DMS79 treated with DMSO at 0.1 percent for 48 hours (cell line): ENCODE measurements at places on chromosomes 6 and 20.

GRCh38 chr6:23176471-23176870, 607.1 kb downstream of the HDGFL1 start:
- DNase-seq = no peak

DNA sequence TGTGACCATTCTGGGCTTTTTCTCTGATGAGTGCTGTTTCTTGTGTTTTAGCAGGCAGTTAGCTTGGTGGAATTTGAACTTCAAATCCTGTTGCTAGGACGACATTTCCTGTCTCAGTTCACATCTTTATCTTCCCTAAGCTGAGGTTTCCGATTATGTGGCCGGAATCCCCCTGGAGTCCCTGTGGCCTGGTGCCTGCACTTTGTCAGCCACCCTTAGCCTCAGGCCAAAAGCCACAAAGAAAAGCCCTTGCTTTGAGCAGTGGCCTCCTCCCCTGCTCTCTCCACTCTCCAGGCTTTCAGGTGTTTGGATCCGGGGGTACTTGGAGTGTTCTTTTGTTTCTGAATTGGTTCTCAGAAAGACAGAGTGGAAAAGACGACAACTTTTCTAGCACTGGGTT, 59.9 kb upstream of the PMEPA1 start:
- no peak for DNase-seq

DNA sequence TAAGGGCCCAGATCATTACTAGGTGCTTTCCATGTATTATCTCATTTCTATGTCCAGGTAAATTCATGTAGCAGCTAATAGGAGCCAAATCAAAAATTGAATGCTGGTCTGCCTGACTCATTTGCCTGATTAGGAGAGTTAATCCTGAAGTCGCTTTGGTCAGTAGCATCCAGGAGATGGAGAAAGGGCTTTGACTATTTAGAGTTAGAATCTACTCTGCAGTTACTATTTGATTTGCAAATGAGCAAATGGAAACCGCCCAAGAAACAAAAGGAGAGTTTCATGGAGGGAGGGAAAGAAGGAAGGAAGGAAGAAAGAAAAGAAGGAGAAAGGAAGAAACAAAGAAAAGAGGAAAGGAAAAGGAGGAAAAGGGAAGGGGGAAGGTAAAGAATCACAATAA, 539.6 kb upstream of the MMS22L start:
- DNase-seq = no peak

GRCh38 chr6:82687855-82688254, 324.2 kb downstream of the TPBG start:
- DNase-seq = no peak

DNA sequence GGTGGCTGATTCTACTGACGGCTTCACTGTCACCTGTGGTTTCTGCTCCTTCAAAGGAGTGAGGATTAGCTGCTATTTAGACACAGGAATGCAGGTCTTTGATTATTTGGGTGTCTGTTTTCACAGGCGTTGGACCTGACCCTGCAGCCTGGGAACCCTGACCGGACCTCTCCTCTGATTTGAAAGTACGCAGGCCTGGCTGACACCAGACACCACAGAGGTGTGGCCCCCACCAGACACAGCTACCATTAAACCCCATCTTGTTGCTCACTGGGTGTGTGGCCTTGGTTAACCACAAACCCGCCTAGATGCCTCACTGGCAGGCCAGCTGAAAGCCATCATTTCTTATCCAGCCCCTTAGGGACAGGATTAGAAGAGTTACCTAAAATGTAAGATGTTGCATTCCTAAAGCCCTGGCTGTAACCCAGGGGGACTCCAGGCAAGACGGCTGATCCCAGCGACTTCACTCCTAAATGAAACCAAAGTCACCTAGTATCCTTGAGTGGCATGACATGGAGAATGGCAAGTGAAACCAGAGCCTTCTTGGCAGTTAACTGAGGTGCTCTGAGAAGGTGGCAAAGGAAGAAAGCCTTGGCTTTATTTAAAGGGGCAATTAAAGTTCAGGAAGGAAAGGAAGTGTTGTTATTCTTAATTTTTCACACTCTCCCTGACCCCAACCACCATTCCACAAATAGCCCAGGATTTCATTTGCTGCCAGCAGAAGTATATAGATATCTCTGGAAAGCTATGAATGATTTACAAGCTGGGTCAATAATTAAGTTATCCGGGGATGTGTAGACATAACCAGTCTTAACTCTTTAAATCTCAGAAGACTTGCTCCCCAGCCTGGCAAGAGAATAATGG, 169.9 kb downstream of the QRSL1 start:
- peak; percentile 39 for DNase-seq

DNA sequence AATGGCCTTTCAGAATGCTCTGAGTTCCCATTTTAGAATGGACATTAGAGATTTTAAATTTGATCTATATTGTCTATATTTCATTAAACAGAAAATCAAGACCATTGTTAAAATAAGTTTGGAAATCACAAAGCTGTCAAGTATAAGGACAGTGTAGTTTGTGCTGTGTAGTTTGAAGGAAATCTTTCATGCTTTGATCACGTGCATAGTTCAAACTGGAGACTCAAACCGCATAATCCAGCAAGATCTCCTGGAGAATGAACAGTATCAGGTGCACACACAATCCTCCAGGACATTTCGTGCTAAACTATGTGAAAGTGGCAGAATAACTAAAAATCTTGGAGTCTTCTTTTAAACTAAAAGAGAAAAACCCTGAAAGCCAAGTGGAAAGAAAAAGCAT, 60.8 kb upstream of the TBXT start:
- DNase-seq = no peak

DNA sequence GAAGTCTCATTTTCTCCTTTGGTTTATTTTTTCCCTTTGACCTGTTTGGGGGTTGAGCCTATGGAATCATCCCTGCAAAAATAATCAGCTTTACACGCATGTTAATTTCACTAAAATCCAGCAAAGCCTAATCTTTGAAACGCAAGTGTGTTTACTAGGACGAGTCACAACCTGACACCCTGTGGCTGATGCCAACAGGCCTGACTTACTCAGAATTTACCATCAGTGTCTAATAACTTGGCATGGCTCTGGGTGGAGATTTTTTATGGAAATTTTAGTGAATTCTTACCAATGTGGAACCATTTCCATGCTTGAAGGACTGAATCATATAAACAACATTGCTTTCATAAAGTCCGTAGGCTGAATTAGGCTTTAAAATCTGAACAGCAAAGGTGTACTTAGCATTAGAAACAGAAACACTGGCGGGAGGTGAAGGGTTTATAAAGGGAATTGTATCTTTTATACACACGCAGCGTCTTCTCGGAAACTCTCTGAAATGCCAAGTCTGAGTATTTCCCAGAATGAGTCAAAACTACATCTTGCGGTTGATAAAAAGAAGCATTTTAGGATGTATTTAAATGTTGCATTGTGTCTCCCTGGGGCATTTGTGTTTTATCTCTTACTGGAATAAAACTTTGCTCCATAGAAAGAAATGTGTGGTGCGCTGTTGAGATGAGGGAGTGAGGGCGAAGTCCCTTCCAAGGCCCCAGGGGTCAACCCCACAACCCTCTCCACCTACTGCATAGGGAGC, 81.2 kb downstream of the DACT2 start:
- no peak for DNase-seq

GRCh38 chr6:126792340-126793085, 326.0 kb upstream of the RSPO3 start:
- no peak for DNase-seq

GRCh38 chr6:141464896-141465295, 667.8 kb upstream of the GJE1 start:
- no peak for DNase-seq

DNA sequence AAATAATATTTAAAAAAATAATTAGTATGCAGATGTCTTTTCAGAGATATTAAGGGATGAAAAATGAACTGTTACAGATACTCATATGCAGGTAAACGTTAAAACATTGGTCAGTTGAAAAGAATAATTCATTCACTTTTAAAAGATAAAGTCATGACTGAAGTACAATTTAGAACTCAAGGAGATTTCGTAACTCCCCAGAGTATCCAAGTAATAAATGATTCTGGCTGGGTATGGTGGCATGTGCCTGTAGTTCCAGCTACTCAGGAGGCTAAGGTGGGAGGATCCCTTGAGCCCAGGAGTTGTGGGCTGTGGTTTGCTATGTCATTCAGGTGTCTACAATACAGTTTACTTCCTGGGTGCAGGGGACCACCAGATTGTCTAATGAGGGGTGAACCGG, 122.3 kb upstream of the TMEM181 start:
- DNase-seq = no peak
